Right cardiac atrium (tissue), 5 donors: ENCODE measurements at places on chromosomes 7 and 10. TPM values are rescaled to one million over a fixed set of nuclear protein-coding genes. Genes with fewer than 3 reads are reported as not detected.

DNA sequence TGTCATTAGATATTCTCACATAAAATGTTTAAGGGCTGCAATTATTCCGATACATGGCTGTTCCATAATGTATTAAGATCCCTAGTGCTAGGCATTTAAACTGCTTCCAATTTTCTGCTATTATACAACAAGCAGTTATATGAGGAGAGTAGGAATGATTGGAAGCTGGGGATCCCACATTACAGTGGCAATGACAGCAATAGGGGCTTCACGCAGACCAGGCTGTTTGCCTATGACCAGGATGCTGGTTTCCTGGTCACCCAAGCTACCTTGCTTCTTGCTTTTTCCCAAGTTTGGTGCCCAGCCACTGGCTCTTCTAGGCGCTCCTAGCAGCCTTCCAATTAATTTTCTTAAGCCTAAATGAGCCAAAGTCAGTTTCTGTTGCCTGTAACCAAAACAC, 39.3 kb downstream of the SMURF1 start:
- DNase-seq, result no peak

PDE6C gene
- not detected for total RNA-seq

- no peak for DNase-seq
Measured at GRCh38 chr7:38199154-38199553, 21.1 kb downstream of the STARD3NL start.

PAPOLB gene
- total RNA-seq, result 0.39 TPM

DNA sequence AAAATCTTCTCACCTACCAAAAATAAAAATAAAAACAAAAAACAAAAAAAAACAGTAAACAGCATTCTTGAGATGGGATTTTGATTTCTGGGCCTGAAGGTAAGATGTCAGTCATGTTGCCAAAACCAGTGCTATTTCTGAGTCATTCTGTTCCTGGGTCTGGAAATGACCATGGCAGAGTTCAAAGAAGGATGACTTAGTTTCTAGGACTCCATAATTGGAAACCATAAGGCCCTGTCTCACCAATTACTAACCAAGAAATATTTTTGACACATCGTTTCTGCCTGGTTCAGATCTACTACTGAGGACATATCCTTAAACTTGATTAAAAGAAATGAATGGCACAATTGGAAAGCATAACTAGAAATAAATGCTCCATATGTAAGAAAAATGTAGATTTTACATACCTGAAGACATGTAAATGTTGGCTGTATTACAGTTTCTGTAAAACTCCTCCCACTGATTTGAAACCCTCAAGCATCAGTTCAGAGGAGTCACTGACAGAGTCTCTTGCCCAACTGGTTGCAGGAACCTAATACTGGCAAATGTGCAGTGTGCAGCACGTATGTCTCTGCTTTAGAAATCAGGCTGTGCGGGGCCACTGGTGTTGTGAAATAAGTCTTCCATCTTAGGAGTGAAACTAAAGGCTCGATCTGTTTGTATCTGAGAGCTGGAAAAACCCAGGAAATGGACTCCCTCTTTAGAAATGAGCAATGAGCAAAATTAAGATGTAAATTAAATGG, 84.8 kb upstream of the EGR2 start:
- no peak for DNase-seq

GRCh38 chr10:125468278-125468677, 214.7 kb downstream of the TEX36 start:
- no peak for DNase-seq

MSS51 gene
- 1.5 TPM for total RNA-seq

SDK1 gene
- total RNA-seq, result 3.2 TPM

UTF1 gene
- not detected for total RNA-seq

AKR1D1 gene
- total RNA-seq, result not detected

GRCh38 chr10:103804871-103805270, 50.5 kb downstream of the SH3PXD2A start:
- no peak for DNase-seq

MBL2 gene
- not detected for total RNA-seq

TFEC gene
- 4.3 TPM for total RNA-seq

GRCh38 chr10:118817328-118818068, 62.7 kb upstream of the CACUL1 start:
- DNase-seq, result no peak

GRCh38 chr7:16606704-16607103, 38.9 kb downstream of the ANKMY2 start:
- DNase-seq, result no peak

FAM25A gene
- total RNA-seq, result not detected

GRCh38 chr7:81560708-81561107, 209.1 kb downstream of the HGF start:
- no peak for DNase-seq

LIPF gene
- not detected for total RNA-seq

- peak; percentile 70 for DNase-seq
Measured at GRCh38 chr10:102068216-102068615, 3.1 kb downstream of the HPS6 start.

IRF5 gene
- 4.6 TPM for total RNA-seq

LIPN gene
- not detected for total RNA-seq

TBX20 gene
- total RNA-seq, result 180 TPM

HOXA1 gene
- total RNA-seq, result 0.29 TPM

MMD2 gene
- total RNA-seq, result not detected

MBLAC1 gene
- total RNA-seq, result 3.0 TPM

GRCh38 chr7:92729172-92729571, 107.2 kb downstream of the CDK6 start:
- no peak for DNase-seq

- no peak for DNase-seq
Measured at GRCh38 chr7:1553512-1554210, 2.3 kb downstream of the TMEM184A start.

DNA sequence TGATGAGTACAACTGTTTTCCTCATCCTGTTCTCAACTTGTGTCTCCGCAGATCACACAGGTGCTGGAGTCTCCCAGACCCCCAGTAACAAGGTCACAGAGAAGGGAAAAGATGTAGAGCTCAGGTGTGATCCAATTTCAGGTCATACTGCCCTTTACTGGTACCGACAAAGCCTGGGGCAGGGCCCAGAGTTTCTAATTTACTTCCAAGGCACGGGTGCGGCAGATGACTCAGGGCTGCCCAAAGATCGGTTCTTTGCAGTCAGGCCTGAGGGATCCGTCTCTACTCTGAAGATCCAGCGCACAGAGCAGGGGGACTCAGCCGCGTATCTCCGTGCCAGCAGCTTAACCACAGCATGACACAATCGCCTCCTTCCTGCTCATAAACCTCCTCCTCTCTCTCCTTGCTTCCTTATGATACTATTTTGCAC, 126.7 kb upstream of the PRSS58 start:
- no peak for DNase-seq

GRCh38 chr10:62911210-62911963, 95.2 kb upstream of the EGR2 start:
- no peak for DNase-seq

DNA sequence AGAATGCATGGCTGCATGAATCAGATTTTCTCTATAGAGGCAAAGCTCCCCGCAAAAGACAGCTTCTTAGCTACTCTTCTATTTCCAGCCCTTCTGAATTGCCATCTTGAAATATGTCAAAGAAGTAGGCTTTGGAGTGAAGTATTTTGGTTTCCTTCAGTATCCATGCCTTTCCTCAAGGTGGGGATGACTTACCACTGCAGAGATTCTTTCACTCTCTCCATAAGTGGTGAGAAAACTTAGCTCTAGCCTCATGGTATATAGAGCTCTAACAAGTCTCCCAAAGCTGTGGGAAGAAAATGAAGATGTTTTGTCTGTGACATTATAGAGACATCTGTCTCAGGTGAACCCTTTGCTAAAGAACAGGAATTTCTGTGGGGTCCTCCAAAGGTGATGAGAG, 89.6 kb upstream of the ITGB1 start:
- DNase-seq, result no peak
